ENCODE measurements at places on chromosomes 12 and 14.

- no peak for DNase-seq
These were observed 2.7 kb upstream of the GALNT6 start for GRCh38 chr12:51393676-51394545.

DNA sequence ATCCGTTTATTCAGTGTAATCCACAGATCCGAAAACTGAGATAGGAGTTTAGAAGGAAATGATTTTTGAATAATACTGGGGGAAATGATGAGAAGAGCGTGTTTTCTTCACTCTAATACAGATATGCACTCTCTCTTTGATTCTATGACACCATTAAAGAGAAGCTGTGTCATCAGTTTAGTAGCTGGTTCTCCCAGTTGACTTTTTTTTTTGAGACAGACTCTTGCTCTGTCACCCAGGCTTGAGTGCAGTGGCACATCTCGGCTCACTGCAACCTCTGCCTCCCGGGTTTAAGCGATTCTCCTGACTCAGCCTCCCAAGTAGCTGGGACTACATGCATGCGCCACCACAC, 48.4 kb upstream of the EML1 start:
- no peak for DNase-seq

GRCh38 chr14:20652996-20653975, 11.8 kb upstream of the OR6S1 start:
- peak; percentile 58 for DNase-seq

DNA sequence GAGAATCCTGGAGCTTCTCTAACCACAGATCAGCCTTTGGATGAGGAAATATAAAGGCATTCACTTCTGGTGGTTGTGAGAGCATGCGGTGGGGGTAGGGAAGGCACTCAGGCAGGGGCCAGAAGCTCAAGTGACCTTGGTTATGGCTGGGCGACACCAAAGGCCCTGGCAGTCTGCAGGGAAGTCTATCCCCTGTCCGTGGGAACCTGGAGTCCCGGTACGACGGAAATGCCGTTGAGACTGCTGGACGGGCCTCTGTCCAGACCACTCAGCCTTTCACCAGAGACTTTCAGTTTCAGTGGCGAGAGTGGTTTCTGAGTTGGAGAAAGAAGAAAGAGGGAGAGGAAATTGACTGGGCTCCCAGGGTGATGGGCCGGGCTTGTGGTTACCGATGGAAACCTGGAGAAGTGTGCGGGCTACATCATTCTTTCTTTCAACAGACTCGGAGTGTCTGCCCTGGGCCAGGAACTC, 20.9 kb downstream of the ISCA2 start:
- DNase-seq = no peak

DNA sequence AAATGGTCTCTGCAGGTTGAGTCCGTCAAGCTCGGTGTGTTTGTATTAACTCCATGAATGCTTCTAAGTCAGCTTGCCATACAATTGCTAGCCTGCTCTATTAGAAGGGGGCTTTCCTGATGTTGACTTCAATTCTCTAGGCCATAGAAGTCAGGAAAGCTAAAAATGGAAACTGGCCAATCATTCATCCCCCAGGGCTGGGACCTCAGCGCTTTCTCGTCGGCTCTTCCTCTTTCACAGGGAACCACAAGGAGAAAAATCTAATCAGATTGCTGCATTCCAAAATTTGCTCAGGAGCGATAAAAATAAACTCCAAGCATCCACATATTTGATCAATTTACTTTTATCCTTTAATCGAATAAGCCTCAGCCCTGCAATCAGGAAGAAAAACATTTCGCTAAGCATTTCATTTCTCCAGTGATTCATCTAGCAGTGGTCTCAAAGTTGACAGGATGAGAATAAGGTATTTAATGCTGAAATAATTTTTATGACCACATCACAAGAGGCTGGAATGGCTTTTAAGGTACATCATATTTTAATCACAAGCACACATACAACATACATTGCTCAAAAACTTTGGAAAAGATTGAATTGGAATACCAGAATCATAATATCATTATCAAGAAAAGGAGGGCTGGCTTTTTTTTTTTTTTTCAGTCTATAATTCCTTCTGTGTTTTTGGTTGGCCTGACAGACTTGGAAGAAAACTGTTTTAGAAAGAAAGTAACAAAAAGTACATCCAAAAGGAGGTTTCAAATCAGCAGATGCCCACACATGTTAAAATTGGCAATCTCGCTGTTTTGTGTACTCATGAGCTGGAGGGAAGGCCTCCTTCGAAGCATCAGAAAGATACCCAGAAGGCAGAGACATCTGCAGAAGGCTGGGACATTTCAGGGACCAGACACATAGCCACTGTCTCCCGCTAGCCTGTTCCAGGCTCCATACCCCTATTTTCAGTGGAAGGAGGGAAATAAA, 316.3 kb downstream of the NUAK1 start:
- no peak for DNase-seq
